ENCODE measurements at places on chromosomes 6 and 20. TPM values are rescaled to one million over a fixed set of nuclear protein-coding genes. Genes with fewer than 3 reads are reported as not detected.

GRCh38 chr20:2386516-2387179 lies 5.9 kb downstream of the TGM6 start:
- DNase-seq, result no peak

GRCh38 chr6:117496383-117496990 lies 14.0 kb downstream of the DCBLD1 start:
- DNase-seq, result no peak

GRCh38 chr20:13567663-13568062 lies 71.1 kb downstream of the TASP1 start:
- DNase-seq, result peak; percentile 6

GRCh38 chr6:96947055-96947454 lies 22.5 kb downstream of the KLHL32 start:
- DNase-seq, result no peak

DNA sequence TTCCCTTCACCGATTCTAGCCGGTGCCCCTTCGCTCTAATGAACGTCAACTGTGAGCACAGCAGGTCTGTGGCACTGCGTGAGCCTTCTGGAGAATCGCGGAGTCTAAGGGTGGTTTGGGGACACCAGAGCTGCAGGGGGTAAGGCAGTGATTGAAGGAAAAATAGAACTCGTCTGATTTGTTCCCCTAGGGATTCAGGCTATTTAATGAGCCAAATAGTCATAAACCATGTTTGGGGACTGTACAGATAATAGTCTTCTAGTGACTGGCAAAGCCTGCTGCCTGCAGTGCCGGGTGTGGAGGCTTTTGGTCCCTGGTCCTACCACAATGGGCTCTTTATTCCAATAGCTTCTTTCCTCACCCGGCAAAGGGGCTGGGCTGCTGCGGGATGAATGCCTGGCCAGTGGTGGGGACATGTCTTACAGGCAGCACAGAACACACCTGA lies 11.1 kb upstream of the NTSR1 start:
- DNase-seq, result no peak

GRCh38 chr20:63032026-63032800 lies 25.4 kb upstream of the BHLHE23 start:
- DNase-seq, result no peak

GRCh38 chr20:50450881-50451752 lies 59.1 kb upstream of the PTPN1 start:
- DNase-seq, result no peak

GRCh38 chr6:116165596-116165995 lies 39.7 kb upstream of the COL10A1 start:
- DNase-seq, result no peak

SNRPB2 gene
- total RNA-seq, result 41.6 TPM

OR5V1 gene
- not detected for total RNA-seq

MAS1 gene
- total RNA-seq, result 0.09 TPM

SAMD3 gene
- 26.0 TPM for total RNA-seq

HLA-DRB5 gene
- not detected for total RNA-seq

ABHD16A gene
- total RNA-seq, result 49.5 TPM

Measured in cerebellum (tissue), 4 donors.